Stomach (tissue), 19 donors: ENCODE measurements at places on chromosomes 1 and 21.

- no peaks in the 10 kb centered on the region for H3K4me1 ChIP-seq
- DNase-seq: no peak
- no peak overlapping the region for H3K4me3 ChIP-seq
- no peaks in the 10 kb centered on the region for H3K27me3 ChIP-seq
- peaks cover 69% of the 10 kb centered on the region for H3K36me3 ChIP-seq
Observed at GRCh38 chr1:1826356-1827088, 48.3 kb upstream of the NADK start.

DNA sequence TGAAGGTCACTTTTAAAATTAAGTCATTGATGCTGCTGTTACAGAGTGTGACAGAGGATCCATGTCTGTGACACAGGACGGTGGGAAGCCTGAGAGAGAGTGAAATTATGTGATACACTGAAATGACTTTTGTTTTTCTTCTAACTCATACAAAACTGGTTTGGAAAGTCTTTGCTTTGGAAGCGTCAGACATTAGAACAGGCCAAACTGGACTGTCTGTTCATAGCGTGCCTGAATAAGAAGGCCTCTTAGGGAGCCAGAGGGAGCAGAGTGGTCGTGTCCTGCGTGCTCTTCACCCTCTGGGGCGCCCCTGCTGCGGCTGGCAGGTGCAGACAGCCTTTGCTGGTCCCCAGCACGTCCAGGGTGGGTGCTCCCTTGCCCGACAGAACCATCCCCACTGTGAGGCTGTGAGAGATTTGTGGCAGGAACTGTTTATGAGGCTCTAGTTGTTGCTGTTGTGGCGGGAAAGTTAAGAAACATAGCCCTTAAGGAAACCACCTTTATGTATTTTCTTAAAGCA, 19.7 kb upstream of the PGD start:
- H3K27ac ChIP-seq: peak overlapping the region; percentile 11
- H3K27me3 ChIP-seq: no peaks in the 10 kb centered on the region
- H3K36me3 ChIP-seq: peaks cover 59% of the 10 kb centered on the region
- peaks cover 4% of the 10 kb centered on the region for H3K4me1 ChIP-seq
- H3K4me3 ChIP-seq: no peak overlapping the region
- DNase-seq: no peak

- no peak overlapping the region for H3K27ac ChIP-seq
- H3K36me3 ChIP-seq: no peaks in the 10 kb centered on the region
- DNase-seq: peak; percentile 74
- no peaks in the 10 kb centered on the region for H3K27me3 ChIP-seq
- H3K4me3 ChIP-seq: no peak overlapping the region
Observed at GRCh38 chr1:40948741-40949443, 30.6 kb upstream of the CTPS1 start.

GRCh38 chr1:34721646-34722355, 33.0 kb upstream of the GJB5 start:
- no peak overlapping the region for H3K27ac ChIP-seq
- H3K4me3 ChIP-seq: no peak overlapping the region
- H3K4me1 ChIP-seq: no peaks in the 10 kb centered on the region

- no peak overlapping the region for H3K4me3 ChIP-seq
- no peaks in the 10 kb centered on the region for H3K36me3 ChIP-seq
- no peak overlapping the region for H3K27ac ChIP-seq
- no peak for DNase-seq
- H3K27me3 ChIP-seq: no peaks in the 10 kb centered on the region
Observed at GRCh38 chr1:66396212-66396890, 137.6 kb upstream of the SGIP1 start.

- no peaks in the 10 kb centered on the region for H3K36me3 ChIP-seq
- H3K4me1 ChIP-seq: no peaks in the 10 kb centered on the region
- no peak overlapping the region for H3K27ac ChIP-seq
- peak; percentile 3 for DNase-seq
- peaks cover 9% of the 10 kb centered on the region for H3K27me3 ChIP-seq
- no peak overlapping the region for H3K4me3 ChIP-seq
Observed at GRCh38 chr1:7420098-7420445, 351.0 kb upstream of the VAMP3 start.

DNA sequence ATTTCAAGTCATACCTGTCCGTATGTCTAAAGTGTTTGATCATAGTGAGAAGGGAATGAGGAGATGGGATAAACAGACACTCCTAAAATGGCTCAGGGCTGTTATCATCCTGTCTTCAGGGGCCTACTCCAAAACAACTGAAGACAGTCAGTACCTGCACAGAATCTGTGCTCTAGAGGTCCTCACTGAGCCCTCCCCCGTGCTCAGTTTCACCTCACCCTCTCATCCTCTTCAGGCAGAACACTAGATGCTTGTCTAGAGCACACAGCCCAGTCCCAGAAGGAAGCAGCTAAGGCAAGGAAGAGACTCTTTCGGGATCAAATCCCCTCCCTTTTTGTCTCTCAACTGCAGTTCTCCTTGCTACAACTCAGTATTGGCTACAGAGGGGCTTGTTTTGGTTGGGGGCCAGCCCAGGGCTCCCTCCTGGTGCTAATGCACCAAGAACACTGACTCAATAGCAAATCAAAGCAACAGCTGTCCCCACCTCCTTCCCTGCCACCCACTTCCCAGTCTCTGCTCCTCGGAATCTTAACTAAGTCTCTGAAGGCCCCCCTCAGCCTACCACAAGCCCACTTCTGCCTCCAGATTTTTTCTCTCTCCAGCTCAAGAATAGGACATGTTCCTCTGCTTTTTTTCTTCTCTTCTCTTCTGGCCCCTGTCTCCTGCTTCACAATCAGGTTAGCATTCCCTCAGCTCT, 10.1 kb downstream of the CADM3 start:
- DNase-seq: no peak
- no peak overlapping the region for H3K4me3 ChIP-seq
- H3K4me1 ChIP-seq: no peaks in the 10 kb centered on the region
- no peaks in the 10 kb centered on the region for H3K27me3 ChIP-seq
